ENCODE measurements at places on chromosomes 2 and 18. TPM values are rescaled to one million over a fixed set of nuclear protein-coding genes. Genes with fewer than 3 reads are reported as not detected.

The CERKL gene
- not detected for total RNA-seq

The KATNAL2 gene
- 0.23 TPM for total RNA-seq

The RAB27B gene
- total RNA-seq: 0.75 TPM

The DQX1 gene
- 0.39 TPM for total RNA-seq

The TTN gene
- 3.3 TPM for total RNA-seq

The CRYGA gene
- not detected for total RNA-seq

The VWC2L gene
- not detected for total RNA-seq

The CACNB4 gene
- total RNA-seq: 0.23 TPM

The VAMP5 gene
- 41.3 TPM for total RNA-seq

The HTR2B gene
- total RNA-seq: not detected

The GPR55 gene
- 0.78 TPM for total RNA-seq

The SERPINB11 gene
- not detected for total RNA-seq

The PER2 gene
- 19.1 TPM for total RNA-seq

The CD207 gene
- total RNA-seq: not detected

The B3GNT7 gene
- 0.05 TPM for total RNA-seq

The CXXC1 gene
- 94.9 TPM for total RNA-seq

The EFHD1 gene
- total RNA-seq: 0.48 TPM

The BOLA3 gene
- 91.2 TPM for total RNA-seq

The MARCO gene
- not detected for total RNA-seq

The SNORC gene
- 1.9 TPM for total RNA-seq

The FBXO41 gene
- total RNA-seq: 25.3 TPM

The SOX11 gene
- total RNA-seq: not detected

The CAVIN2 gene
- total RNA-seq: not detected

The DCDC2C gene
- not detected for total RNA-seq

The FBXO11 gene
- total RNA-seq: 57.9 TPM

The NT5DC4 gene
- not detected for total RNA-seq

The RBKS gene
- 1.8 TPM for total RNA-seq

The MC2R gene
- not detected for total RNA-seq

The DPYSL5 gene
- total RNA-seq: not detected

The RMND5A gene
- 36.6 TPM for total RNA-seq

The IL37 gene
- total RNA-seq: not detected

The ANKRD53 gene
- total RNA-seq: not detected

The FN1 gene
- 4.5 TPM for total RNA-seq

The HMSD gene
- total RNA-seq: 9.1 TPM

The EN1 gene
- not detected for total RNA-seq

The DLGAP1 gene
- not detected for total RNA-seq

The FOXD4L1 gene
- 0.14 TPM for total RNA-seq

The PDK1 gene
- total RNA-seq: 44.9 TPM
